ENCODE measurements at places on chromosomes 3 and 15.

GRCh38 chr3:16335772-16336645 lies 71.0 kb downstream of the OXNAD1 start:
- DNase-seq, result no peak

DNA sequence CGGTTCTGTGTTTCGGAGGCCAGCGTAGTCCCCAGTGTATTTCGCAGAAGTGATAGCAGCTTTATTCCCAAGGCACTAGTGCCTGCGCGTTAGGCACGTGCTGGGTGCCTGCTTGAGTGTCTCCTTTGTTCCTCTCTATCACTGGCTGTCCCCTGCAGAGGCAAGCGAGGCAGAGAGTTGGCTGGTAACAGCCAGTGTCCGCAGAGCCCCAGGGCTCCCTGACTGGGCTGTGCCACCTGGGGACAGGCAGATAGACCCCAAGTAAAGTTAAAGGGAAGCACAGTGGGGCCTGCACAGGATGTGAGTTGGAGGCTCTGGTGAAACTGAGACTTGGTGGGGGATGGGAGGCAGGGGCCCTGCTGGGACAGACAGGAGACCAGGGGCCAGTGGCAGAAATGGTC lies 50.7 kb downstream of the APBA2 start:
- DNase-seq, result no peak

DNA sequence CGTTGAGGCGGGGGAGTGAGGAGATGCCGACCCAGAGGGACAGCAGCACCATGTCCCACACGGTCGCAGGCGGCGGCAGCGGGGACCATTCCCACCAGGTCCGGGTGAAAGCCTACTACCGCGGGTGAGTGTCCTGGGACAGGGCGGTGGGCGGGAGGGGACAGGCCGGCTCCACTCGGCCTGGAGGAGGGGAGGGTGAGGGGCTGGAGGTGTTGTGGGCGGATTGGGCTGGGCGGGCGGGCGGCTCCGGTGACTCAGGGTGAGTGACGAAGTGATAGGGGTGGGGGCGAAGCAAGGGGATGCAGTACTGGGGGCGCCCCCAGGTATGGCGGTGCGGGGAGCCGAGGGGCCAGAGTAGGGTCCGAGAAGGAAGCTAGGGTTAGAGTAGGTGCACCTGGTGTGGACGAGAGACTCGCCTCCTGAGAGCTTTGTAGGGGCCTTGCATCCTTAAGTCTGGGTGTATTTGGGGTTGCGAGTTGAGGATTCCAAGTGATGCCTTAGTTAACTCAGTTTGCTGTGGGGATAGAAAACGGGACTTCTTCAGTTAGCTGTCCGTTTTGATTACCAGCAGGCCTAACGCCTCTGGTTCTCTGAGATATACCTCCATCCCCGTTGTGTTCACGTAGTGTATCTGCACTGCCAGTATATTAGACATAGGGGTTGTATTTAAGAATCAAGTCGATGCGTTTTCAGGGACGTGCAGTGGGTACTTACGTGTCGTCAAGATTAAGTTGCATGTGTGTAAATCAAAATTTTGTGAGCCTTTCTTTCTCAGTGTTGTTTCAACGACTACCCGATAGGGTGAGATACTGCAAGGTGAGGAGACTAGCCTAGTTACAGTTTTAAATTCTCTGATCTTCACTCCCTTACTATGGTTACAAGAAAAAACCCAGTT lies 670 bp downstream of the PRKCI start:
- peak; percentile 3 for DNase-seq

DNA sequence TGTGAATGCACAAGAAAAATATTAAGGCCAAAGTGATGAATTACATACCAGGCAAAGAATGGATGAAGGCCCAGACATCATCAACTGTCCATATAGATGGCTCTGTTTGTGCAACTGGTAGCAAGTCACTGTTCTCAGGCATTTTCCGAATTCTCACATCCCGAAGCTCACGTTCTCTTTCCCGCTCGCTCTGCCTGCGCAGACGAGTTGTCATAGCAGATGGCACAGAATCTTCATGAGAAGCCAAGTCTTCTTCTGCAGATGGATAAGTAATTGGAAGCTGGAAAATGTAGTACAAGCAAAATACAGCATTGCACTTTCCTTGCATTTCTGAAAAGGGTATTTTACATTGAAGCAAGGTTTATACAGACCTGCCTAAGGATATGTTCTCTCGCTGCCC lies 64.6 kb downstream of the GPR160 start:
- no peak for DNase-seq

GRCh38 chr3:98961161-98962155 lies 60.0 kb upstream of the DCBLD2 start:
- DNase-seq, result no peak

GRCh38 chr3:197949191-197949777 lies 706 bp upstream of the RPL35A start:
- no peak for DNase-seq

GRCh38 chr15:77967798-77968197 lies 109.7 kb downstream of the TBC1D2B start:
- no peak for DNase-seq

GRCh38 chr3:175672119-175672689 lies 813.1 kb downstream of the NAALADL2 start:
- no peak for DNase-seq

GRCh38 chr15:63509056-63509954 lies 4.9 kb downstream of the USP3 start:
- no peak for DNase-seq

DNA sequence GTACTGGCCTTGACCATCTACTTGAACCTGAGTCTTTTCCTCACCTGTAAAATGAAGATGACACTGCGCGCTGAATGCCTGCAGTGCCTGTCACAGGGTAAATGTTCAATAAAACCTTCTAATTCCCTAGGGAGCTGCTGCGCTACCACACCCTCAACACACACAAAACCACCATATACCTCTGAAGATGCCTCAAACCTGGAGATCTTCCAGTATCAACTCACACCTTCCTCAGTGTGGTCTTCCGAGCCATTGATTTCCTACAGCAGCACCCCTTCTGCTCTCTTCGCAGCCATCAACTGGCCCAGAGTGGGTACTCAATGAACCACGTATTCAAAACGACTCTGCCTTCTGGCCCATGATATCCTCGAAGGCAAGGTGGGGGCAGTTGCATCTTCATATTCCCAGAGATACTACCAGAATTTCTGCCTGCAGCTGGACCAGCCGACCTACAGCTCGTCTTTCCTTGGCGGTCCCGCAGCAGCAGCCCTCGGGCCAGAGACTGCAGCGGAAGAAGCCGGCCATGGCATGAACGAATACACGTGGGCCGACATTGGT lies 695 bp downstream of the RPL32 start:
- no peak for DNase-seq

- DNase-seq, result no peak
Measured at GRCh38 chr15:85000189-85000864, 18.7 kb downstream of the PDE8A start.

DNA sequence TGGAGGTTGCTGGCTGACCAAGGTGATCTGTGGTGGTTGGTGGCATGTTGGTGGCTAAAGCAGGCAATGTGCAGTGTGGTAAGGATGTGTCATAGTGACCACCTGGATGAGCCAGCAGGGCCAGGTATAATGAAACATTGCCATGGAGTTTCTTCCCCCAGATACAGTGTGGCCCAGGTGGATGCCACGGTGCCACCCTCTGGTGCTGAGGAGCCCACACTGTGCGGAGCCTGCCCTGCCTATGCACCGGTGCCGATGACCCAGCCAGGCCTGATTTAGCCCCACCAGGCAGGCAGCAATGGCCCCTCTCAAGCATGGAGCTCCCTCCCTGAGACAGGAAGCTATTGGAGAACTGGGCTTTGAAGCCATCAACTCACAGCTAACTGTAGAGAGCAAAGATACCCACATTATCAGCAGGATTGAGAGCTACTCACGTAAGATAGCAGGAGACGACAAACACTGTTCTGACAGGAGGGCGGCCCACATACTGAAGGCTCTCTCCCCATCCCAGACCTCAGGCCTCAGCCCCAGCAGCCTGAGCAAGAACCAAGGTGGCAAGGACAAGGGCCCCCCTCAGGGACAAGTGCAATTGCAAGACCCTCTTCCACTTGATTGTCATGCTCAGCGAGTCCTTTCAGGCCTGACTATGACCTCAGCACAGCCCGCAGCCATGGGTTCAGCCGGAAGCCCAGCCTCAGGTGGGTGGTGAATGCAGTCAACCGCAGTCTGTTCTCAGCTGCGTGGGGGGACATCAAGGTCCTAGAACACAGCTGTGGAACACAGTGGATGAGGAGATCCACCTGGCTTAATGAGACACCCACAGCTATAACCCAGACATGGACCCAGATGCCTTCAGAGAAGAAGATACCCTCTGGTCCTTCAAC lies 82.8 kb upstream of the CDV3 start:
- no peak for DNase-seq

- no peak for DNase-seq
Measured at GRCh38 chr15:47363653-47364052, 353.7 kb upstream of the SEMA6D start.

DNA sequence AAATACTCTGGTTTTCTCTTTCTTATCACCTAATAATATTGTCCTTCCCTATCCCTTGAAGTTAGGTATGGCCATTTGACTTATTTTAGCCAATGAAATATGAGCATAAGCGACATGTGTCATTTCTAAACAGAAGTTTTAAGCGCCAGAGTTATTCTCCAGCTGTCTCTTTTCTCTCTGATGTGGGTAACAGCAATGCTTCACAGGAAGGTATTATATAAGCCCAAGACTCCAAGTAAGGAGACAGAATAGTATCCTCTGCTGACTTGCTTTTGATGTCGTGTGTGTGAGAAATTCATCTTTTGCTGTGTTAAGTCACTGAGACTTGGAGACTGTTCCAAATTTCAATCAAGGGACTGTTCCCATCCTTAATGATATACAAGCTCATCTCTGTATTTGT lies 224.6 kb upstream of the NECTIN3 start:
- no peak for DNase-seq

DNA sequence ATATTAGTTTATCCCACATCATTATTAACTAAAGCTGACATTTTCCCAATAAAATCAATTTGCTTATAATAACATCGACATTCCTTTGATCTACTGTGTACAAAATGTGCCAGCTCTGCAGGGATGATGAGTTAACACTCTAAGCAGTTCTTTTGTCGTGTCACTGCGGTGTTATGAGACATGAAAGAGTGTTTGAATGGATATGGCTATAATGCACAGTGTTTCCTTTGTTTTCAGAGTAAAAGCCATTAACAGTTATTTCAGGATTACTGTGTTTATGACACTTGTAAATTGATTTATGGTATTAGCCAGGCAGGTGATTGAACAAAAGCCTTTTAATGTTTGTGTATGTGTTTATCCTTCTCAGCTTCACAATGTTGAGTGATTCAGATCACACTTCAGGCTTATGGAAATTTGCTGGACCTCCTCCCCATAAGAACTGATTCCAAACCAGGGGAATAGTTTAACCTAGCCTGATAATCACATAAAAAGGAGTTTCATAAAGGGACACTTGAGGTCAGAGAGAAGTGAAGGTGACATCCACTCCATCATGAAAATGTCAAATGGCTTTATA lies 115.7 kb downstream of the CHL1 start:
- DNase-seq, result no peak

GRCh38 chr3:35675621-35676020 lies 36.3 kb downstream of the ARPP21 start:
- DNase-seq, result no peak

GRCh38 chr3:125062904-125063618 lies 7.3 kb upstream of the HEG1 start:
- no peak for DNase-seq

GRCh38 chr15:45128971-45129639 lies 574 bp downstream of the DUOXA1 start:
- no peak for DNase-seq

- DNase-seq, result no peak
Measured at GRCh38 chr3:69913422-69913821, 86.1 kb upstream of the SAMMSON start.

- no peak for DNase-seq
Measured at GRCh38 chr3:190585805-190586630, 72.1 kb downstream of the IL1RAP start.

GRCh38 chr3:89171687-89172545 lies 64.5 kb downstream of the EPHA3 start:
- no peak for DNase-seq

DNA sequence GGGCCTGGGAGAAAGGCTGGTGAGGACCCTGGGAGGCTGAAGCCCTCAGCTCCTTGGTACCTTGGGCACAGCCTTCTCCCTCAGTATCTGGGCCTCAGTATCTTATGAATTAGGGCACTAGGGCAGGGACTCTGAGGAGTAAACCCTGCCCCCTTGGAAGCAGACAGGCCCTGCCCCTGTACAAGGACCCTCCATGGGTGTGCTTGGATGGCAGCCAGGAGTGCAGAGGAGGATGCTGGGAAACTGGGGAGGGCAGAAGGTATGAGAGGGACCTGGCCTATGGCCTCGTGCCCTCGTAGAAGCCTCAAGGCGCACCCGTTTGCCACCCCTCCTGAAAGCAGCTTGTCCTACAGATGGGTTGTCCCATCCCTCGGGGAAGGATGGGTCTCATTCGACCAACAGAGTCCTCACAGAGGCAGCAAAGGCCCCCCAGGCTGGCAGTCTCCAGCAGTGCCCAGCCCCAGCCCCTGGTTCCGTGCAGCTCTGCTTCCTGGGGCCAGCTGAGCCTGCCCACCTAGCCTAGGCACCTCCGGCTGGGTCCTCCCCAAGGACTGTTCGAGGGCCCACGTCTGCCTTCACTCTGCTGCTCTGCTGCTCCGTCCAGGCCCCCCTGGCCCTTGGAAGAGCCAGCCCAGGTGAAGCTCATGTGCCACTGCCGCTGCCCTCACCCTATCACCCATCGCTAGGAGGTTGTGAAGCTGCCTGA lies 15.3 kb upstream of the SEMA3F start:
- DNase-seq, result no peak

DNA sequence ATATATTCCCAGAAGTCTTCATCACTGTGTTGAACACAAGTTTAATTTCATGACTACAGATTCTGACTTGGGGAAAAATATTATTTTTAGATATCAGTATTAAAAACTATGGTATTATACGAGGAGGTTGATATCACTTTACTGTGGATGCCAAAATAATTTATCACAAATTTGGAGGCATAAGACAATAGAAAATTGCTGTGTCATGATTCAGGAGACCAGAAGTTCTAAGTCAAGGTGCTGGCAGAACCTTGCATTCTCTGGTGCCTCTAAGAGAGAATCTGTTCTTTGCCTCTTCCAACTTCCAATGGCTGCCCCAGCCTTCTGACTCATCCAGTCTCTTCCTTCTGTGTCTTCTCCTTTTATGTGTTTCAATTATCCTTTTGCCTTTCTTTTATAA lies 325.0 kb upstream of the CNTN4 start:
- no peak for DNase-seq

- DNase-seq, result no peak
Measured at GRCh38 chr3:61808526-61808925, 247.2 kb downstream of the PTPRG start.

DNA sequence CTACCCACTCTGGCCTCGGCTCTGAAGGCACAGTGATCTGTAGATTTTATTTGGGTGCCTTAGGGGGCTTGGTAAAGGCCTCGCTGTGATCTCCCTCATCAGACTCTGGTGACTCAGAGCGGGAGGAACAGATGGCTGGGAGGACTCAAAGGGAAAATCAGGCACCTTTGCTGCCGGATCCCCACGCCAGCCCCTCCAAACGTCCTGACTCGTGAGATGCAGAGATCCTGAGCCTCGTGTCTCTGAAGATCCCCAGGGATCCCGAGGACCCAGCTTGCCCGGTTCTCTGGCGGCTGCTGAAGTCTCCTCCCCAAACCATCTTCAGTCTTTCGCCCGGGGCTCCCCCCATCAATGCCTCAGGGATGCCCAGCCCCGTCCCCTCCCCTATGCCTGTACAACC lies 32.8 kb downstream of the MUC20 start:
- DNase-seq, result no peak
